T-helper 2 cell (primary cell): ENCODE measurements at places on chromosomes 1 and 21.

DNA sequence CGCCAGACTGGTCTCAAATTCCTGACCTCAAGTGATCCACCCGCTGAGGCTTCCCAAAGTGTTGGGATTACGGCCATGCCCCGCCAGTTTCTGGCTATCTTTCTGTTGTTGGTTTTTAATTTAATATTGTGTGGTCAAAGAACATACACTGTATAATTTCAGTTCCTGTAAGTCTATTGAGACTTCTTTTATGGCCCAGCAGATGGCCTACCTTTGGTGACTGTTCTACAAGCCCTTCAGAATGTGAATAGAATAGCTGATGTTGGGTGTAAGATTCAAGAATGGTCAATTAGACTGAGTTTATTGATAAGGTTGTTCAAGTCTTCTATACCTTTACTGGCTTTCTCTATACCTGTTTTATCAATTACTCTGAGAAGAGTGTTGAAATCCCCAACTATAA lies 10.7 kb downstream of the HES2 start:
- DNase-seq: no peak

DNA sequence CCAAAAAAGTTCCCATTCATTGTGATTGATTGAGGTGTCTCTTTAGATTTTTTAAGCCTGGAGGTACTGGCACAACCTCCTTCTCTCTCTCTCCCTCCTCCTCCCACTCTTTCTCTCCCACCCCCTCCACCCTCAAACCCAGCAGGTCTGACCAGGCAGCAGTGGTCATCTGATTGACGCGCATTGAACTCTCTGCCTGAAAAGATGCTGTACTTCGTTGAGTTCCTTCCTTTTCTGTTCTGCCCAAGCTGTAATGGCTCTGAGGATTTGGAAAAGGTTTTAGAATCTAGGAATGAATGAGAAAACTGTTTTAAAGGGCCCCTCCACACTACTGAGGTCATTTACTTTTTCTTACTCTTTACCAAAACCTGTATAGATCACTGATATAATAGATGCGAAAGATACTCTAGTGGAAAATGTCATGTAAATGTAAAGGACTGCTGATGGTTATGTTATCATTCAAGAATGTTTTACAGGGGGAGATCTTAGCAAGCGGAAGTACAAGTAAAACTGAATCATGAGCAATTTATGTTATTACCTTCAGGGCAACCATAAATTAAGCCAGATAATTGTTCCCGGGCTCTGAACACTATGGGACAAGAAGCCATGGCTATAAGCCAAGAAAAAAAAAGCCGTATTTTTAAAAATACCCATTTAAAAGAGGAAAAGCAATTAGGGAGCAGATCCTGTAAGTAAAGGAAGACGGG lies 25.2 kb upstream of the DYRK1A start:
- DNase-seq: no peak

GRCh38 chr1:50969611-50970508 lies at the start of gene CDKN2C:
CDKN2C (plus strand) TSS chr1:50970245; CDS start chr1:50970369, 124 bp downstream.
- DNase-seq: peak; percentile 20

- DNase-seq: no peak
These were observed 13.9 kb downstream of the SERTAD4 start for GRCh38 chr1:210246447-210246846.

- DNase-seq: no peak
These were observed 97.7 kb downstream of the ATP5PO start for GRCh38 chr21:33817663-33818451.

DNA sequence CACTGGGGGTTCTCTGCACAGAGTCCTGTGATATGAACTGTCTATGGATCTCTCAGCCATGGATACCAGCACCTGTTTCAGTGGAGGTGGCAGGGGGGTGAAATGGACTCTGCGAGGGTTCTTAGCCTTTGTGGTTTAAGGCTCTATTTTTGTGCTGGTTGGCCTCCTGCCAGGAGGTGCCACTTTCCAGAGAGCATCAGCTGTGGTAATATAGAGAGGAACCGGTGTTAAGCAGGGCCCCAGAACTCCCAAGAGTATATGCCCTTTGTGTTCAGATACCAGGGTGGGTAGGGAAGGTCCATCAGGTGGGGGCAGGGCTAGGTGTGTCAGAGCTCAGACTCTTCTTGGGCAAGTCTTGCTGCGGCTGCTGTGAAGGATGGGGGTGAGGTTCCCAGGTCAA lies 330.0 kb upstream of the PLD5 start:
- DNase-seq: no peak

DNA sequence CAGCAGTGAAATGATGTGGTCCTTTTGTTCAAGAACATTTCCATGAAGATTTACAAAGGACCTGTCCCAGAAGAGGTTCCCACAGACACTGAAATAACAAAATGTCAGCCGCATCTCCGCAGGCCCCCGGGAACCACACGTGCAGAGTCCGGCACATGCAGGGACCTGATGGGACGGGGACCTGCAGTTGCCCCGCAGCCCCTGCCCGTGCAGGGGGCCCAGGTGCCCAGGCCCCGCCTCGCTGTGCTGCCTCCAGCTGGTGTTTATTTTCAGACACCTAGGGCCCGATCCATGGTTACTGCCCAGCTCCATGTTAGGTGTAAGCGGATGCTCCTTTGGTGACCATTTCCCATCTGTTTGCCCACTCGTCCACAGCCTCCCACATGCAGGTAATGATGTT lies 149.3 kb upstream of the ARHGEF16 start:
- DNase-seq: no peak

GRCh38 chr1:196650403-196650802 lies 1.4 kb upstream of the CFH start:
- DNase-seq: no peak

DNA sequence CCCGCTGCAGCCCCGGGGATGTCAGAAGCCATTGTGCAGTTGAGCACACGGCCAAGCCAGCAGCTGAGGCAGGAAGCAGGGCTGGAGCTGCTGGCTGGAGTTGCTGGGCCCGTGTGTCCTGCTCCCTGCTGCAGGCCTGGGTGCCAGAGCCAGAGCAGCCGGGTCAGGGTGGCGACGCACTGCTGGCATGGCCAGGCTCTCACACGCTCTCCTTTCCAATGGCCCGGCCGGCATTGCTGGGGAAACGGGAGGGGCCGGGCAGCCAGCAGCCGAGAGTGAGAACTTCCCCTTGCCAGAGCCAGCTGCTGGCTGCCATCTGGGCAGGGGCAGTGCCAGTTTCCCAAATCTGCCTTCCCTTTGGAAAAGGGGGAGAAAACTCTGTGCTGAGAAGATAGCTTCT lies 82.4 kb upstream of the PROX1 start:
- DNase-seq: no peak

GRCh38 chr1:78047631-78048030 lies 1.9 kb downstream of the GIPC2 start:
- no peak for DNase-seq

DNA sequence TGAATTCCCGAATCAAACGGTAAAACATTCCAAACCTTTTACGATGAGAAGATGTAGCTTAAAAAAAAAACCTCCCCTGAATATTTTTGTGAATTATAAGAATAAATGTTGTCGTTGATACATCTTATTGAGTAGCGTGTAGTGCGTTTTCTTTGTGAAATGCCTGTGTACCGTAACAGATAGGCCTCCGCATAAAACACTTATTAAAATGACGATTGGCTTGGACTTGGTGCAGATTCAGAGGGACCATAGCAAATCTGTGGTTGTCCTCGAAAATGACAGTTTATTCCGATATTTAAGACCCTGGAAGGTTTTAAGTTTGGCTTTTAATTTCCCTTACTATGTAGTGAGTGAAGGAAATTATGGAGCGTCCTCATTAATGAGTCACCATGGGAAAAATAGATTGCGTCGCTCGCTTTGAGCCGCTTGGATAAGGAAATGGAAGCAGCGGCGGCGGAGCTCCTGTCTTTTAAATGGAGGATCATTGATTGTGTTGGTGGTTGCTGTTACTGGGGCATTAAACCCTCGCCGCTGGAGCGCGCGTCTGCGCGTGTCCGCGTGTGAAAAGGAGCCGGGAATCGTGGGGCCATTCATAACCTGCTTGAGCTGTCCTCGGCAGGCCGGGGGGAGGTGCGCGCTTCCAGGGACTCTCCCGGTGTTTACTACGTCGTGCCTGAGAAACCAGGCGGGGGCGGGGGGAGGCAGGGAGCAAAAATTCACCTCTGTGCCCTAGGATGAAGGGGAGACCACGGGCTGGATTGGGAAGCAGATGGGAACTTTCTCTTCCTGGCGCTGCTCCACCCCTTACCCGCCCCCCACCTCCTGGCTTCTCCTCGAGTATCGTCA lies 1.6 kb downstream of the SPEN start:
- peak; percentile 62 for DNase-seq

- no peak for DNase-seq
These were observed 419.5 kb upstream of the DEPDC1 start for GRCh38 chr1:68916221-68916902.

- DNase-seq: no peak
These were observed 54.5 kb downstream of the EXO1 start for GRCh38 chr1:241902391-241903065.

GRCh38 chr1:221994274-221994698 lies 252.4 kb upstream of the DUSP10 start:
- DNase-seq: no peak

GRCh38 chr1:184724843-184725242 lies 29.8 kb downstream of the EDEM3 start:
- DNase-seq: no peak

GRCh38 chr1:61131716-61132115 lies 49.4 kb downstream of the NFIA start:
- no peak for DNase-seq

DNA sequence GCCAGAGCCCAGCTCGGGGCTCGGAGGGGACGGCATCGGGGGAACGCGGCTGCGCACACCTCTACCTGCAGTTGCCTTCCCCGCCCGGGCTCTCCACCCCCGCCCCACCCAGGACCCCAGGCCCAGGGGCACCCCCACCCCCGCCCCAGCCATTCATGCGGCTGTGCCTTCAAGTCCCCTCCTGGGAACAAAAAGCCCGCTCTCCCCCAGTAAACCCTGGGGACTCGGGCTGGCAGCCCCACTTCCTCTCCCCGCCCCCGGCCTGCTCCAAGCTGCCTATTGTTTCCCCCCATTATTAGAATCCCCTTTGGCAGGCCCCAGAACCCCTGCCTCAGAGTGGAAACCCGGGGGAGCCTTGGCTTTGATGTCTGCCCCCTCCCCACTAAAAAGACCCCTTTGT lies 18.0 kb downstream of the MEGF6 start:
- no peak for DNase-seq

- no peak for DNase-seq
These were observed 113.1 kb upstream of the SLC35F3 start for GRCh38 chr1:233791372-233791703.

DNA sequence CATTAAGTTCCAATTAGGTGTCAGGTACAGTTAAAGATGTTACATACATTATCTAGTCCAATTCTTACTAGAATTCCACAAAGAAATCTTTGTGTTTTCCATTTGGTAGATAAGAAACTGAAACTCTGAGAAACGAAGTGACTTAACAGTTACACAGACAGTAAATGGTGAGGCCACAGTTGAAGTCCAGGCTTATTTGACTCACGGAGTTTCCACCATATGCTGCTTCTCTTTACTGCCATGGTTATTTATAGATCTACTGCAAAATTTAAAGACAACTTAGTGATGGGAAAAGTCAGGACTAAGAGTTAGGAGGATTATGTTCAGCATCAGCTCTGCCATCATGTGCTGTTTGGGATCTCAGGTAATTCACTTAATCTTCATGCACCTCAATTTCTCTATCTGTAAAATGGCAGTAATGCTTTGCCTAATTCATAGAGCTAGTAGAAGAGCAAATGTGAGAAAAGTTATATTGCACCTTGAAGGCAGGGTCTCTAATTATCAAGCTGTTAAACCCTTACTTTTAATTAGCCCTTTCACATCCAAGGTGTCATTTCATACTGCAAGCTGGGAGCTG lies 26.2 kb upstream of the SAMSN1 start:
- DNase-seq: no peak

DNA sequence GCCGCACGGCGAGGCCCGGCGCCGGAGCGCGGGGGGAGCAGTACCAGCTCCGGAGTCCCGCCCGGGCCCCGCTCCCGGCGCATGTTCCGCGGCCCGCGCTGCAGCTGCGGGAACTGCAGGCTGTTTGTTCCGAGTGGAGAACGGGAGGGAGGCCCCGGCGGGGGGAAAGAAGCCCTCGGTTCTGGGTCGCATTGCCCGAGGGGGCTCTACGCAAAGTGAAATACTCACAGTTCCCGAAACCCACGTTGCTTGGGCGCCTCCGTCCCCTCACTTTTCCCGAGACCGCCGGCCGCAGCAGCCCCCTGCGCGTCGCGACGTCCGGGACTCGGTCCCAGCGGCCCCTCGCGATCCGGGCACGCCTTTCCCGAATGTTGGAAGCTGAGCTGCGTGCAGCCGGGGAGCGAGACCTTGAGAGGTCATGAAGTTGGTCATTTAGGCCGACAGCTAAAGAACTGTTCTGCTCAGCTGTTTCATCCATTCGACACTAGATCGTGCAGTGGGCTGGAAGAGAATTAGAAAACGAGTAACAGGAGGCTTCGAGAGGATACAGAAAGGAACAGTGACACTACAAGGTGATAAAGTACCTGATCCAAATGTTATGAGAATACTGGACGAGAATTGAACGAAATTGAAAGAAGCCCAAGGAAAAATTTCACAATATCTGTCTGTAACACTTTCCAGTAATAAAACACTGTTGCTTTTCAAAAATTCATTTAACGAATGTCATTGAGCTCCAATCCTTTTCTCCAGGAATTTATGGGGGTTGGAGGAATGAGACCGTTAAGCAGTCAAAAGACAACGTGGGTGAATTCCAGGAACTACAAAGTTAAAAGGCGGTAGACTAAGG lies 657 bp upstream of the LIN9 start:
- no peak for DNase-seq

- no peak for DNase-seq
These were observed 107.5 kb downstream of the SPAG17 start for GRCh38 chr1:118077331-118078045.

GRCh38 chr1:86823821-86824500 lies 90.0 kb downstream of the SELENOF start:
- no peak for DNase-seq

- DNase-seq: no peak
These were observed 38.0 kb downstream of the LAMC1 start for GRCh38 chr1:183061194-183061593.

GRCh38 chr1:58783090-58783992 lies 506 bp downstream of the JUN start:
- DNase-seq: peak; percentile 4
